Left ventricle myocardium superior (tissue), 1 donor: ENCODE measurements at places on chromosomes 1 and 21. TPM values are rescaled to one million over a fixed set of nuclear protein-coding genes. Genes with fewer than 3 reads are reported as not detected.

- DNase-seq, result no peak
These were observed 40.2 kb downstream of the CASQ2 start for GRCh38 chr1:115728341-115728740.

DNA sequence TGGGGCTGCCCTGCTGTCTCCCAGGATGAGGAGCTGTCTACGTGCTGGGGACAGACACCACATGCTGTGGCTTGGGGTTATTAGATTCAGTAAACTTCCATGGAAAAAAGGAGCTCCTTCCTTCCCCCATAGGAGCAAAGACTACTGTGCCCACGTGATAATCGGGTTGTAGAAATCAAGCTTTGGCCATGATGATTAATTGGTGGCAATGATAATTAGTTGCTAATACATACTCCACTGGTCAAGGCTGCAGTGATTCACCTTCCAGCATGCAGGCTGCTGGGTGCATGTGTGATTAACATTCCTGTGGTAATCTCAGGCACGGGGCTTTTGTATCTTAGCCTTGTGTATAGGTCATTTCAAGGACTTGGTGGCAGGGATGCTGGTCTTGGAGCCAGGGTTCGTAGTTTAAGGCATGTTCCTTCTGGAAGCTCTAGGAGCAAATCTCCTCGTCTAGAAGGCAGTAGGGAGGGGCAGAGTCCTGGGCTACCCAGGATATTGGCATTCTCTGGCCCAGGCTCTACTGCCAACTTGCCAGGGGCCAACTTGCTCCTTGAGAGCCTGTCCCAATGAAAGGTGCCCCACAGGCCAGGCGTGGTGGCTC lies 41.4 kb downstream of the TMCO4 start:
- DNase-seq, result no peak

FCMR gene
- total RNA-seq, result 6.2 TPM

DNA sequence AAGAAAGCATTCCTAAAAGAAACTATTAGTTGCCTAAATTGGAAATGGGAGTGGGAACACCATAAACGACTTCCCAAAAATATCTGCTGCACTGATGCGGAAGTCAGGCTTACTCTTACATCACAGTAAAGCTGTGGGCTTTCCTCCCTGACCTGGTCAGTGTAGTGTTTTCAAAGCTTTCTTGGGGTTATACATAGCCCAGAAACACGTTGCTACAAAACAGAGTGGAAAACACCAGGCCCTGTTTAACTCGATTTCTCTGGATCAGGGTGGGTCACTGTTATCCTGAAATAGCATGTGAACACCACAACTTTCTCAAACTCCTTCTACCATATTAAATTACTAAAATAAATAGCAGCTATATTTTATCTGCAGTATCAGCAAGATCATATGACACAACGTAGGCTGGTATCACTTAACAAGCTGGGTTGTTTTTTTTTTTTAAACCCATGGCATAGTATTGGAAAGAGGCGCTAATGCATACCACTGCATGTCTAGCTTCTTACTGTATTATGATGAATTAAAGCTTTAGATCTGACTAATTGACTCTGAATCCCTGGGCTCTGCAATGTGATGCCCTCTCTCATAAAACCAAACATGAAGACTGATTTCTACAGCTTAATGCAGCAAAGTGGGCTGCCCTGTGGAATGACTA lies 184.6 kb downstream of the TGFB2 start:
- no peak for DNase-seq

GRCh38 chr1:17502326-17502778 lies 37.1 kb upstream of the ARHGEF10L start:
- peak; percentile 93 for DNase-seq

- DNase-seq, result no peak
These were observed 42.0 kb downstream of the TM2D1 start for GRCh38 chr1:61682891-61683290.

GRCh38 chr1:57725318-57725717 lies 301.5 kb upstream of the DAB1 start:
- DNase-seq, result no peak

DNA sequence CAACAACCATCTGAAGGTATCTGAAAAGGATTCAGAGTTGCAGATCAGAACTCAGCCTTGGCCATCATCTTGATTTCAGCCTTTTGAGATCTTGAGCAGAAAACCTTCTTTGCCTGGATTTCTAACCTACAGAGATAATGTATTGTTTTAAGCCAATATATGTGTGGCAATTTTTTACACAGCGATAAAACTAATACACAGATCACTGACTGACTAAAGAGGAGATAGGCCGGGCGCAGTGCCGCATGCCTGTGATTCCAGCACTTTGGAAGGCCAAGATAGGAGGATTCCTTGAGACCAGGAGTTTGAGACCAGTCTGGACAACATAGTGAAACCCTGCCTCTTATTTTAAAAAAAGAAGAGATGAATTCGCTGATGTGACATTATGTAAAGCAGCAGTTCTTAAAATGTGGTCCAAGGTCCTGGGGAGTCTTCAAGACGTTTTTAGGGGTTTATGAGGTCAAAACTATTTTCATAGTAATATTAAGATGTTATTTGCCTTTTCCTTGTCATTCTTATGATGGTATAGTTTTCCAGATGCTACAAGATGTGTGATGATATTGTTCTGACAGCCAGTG lies 50.1 kb upstream of the CNN3 start:
- no peak for DNase-seq

DNA sequence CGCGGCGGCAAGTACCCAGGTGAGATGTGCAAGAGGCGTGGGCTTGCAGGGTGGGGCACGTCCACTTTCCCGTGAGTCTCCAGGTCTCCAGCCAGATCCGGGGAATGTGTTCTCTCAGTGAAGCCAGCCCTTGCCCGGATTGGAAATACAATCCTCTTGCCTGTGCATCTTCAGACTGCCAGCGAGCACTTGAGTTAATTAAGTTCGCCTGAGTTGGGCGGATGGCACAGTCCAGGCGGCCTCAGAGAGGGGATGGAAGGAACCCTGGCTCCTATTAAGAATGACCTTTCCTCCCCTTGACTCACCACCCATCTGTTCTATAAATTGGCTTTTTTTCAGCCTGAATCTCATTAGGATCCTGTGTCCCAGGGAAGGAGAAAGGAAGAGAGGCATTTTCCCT lies 33.3 kb upstream of the CNTN2 start:
- DNase-seq, result no peak
